Cardiac fibroblast (primary cell): ENCODE measurements at places on chromosomes 1 and 21.

DNA sequence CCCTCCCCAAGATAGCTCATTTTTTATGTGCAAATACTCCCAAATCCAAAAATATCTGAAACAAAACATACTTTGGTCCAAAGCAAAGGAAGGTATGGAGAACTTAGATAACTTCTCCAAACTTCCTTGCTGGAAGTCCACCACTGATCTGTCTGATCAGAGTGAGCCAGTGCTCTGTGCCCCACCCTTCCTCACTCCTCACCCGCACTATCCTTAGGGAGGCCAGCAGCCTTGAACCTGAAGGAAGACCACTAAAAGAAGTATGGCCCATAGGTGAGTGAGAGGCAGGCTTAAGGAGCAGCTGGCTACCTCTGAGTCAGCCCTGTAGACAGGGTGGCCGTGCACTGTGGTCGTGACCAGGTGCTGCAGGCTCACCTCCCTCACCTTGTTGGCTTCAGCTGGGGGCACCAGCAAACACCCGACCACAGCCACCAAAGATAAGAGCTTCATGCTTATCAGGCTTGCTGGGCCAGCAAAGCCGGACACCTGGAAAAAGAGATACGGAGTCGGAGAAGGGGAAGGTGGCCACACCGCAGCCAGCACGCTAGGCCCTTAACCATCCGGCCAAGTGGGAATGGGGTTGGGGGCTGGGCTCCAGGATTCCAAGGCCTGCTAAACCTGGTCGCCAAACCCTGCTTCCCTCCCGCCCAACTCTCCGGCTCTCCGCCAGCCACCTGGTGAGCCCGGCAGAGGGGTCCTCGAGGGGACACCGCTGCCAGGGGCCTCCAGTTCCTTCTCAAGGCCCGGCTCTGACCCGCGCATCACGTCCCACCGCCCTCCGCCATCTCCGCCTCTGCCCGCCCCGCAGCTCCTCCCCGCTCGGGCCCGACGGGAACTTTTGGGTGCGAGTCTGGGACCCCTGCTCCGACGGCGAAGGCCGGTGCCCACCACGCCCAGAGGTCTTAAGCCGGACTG, 543 bp downstream of the TMEM9 start:
- no peak for DNase-seq

- DNase-seq = peak; percentile 87
Observed at GRCh38 chr1:211551638-211552460, 27.1 kb downstream of the SLC30A1 start.

DNA sequence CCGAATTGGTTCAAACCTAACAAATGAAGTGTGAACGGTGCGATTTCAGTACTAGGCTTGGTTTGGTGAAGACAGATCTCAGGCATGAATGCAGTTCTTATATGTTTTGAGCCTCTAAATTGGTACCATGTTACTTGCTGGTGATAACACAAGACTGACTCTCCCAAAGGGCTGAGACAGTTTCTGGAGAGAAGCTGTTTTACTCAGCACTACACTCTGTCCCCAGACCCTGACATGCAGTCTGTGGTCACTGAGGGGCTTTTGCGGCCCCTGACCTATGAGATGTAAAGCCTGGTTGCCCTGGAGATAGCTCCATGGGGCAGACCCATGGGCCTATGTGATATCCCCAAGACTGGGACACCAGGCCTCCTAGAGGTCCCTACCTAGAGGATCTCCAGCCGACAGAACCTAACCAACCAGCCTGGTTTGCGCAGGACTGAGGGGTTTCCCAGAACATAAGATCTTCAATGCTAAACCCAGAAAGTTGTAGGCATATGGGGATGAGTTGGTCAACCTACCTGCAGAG, 19.4 kb upstream of the FOXE3 start:
- no peak for DNase-seq

- DNase-seq = no peak
Observed at GRCh38 chr1:227901239-227901905, 46.4 kb downstream of the WNT9A start.

- DNase-seq = no peak
Observed at GRCh38 chr1:214459895-214460294, 91.5 kb downstream of the PTPN14 start.

DNA sequence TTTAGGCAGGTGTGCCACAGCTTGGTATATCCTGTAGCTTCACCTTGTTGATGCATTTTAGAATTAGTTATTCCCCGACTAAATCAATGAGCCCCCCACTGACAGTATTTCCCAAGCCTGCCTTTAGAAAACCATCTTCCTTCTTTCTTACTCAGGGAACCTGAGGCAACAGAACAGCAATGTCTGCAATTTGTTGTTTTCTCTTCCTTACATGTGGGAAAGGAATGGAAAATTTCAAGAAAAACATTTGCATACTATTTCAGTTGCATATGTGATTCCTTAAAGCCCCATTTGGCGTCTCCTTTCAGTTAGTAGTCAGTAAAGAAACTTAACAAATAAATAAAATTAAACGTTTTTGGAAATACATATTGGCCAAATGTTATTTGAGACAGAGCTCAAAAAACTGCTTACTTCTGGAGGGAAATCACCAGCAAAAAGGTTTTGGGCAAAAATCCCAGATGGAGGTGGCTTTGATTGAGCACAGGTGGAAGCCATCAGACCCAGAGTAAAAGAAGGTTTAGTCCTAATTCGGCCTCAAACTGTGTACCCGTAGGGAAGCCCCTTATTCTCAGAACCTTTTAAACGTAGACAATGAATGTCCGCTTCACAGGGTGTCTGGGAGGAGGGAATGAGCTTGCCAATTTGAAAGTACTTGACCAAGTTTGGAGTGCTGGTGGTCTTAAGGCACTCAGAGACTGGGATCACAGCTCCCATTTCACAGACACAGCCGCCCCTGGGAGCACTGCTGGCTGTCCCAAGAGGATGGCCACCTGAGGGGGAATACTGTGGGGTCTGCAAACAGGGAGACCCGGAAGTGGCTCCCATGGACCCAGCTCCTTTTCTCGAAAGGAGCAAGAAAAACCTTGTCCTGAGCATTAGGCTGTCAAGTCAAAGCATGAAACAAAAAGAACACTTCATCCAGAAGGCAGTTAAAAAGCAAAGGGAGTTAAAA, 9.4 kb downstream of the LHX4 start:
- no peak for DNase-seq

DNA sequence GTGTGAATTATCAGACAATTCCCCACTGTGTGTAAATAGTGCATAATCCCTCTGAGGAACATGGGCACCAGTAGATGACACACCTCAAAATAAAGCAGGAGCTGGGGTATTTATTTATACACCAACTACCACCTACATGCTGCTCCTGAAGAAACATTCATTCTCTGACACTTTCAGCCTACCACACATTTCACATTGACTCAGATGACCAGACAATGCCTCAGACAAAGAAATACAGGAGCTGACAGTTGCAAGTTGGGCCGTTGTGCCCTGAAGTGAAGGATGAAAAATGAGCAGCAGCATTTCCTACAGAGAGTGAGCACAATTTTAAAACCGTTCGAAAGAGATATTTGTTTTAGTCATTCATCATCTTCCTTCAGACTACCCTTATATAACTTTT, 63.2 kb downstream of the RGS2 start:
- no peak for DNase-seq

DNA sequence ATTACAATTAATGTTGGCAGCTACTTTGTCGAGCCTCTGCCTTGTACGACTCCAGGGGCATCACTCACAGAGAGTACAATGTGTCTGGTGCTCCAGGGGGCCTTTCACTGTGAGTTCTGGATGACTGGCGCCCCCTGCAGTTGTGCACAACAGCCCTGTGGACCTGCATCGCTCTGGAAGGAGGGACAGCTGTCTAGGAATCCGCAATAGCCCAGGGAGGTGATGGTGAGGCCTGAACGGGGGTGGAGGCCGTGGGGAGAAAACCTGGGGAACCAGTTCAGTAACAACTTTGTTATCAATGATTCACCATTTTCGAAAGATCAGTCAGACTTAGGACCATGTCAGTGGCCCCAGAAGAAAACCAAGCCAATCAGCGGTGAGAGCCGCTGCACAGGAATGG, 189.1 kb downstream of the KAZN start:
- no peak for DNase-seq

DNA sequence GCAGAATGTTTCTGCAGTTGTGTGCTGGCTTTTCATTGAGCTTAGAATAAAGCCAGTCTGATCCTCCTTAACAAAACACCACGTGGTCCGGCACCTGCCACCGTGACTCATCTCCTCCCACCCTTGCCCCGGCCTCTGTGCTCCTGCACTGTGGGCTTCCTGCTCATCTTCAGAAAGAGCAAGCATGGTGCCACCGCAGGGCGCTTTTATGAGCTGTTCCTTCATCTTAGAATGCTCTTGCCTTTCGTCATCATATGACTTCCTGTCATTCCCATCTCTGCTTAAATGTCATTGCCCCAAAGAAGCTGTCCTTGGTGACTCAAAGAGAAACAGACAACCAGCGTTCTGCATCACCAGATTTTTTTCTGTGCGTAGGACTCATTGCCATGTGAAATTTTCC, 117.8 kb downstream of the HHAT start:
- DNase-seq = no peak

GRCh38 chr1:114339379-114339778, 171.6 kb downstream of the TRIM33 start:
- no peak for DNase-seq

GRCh38 chr1:226804907-226805759, 65.3 kb upstream of the PSEN2 start:
- DNase-seq = no peak

DNA sequence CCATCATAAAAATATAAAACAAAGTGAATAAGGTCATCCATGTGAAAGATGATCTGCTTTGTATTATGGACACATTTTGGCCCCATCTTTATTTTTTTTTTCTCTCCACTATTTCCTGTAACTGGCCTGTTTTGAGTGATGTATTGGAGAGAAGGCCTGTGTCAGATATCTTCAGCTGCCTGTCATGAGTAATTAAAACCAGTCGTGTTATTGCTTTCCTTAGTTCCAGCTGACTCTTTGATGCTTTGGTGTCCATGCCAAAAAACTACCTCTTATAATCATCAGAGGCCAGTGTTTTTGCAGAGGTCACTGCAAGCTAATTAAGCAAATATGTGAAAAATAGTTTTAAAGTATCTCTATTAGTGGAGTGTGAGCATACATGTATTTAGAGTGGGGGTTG, 29.7 kb downstream of the NTMT2 start:
- DNase-seq = no peak

DNA sequence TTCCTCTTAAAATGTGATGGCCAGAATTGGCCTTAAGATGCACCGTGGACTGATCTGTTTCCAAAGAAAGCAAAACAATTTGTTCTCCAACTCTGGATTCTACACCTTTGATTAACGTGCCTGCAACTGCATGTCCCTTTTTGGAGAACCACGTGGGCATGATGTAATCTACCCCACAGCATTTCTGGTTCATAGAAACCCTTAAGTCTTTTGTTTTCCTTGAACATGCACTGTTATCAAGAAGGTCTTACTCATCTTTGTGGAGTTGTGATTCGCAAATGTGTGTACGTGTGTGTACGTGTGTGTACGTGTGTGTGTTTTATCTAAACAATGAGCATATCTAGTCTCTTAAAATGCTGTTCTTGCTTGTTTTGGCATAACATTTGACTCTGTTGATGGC, 57.8 kb downstream of the LPAR3 start:
- DNase-seq = no peak

DNA sequence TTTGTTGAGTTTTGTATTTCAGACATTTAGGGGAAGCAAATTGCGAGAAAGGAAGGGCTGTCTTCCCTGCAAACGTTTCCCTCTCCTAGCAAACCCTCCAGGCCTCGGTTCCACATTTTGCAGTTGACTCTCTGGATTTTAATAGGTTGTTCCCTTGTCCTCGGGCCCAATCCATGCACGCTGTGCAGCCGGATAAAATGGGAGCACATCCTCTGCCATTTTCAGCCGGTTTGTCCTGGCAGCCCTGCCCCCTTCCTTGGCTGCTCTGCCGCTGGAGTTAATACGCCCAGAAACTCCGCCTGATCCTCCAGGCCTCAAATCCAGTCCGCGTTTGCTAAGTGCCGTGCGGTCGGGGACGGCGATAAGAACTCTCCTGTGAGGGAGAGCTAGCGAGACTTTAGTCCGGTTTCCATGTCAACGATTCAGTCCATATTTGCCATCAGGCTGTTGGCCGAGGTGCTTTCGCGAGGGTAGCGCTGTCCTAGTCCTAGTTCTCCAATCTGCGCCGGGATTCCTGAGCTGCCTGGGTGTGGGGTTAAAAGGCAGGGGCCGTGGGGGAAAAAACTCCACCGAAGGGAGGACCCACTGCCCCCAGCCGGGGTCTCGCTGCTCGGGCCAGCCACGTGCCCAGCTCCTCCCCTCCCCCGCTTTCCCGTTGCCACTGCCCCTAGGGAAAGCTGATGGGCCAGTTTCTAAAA, 2.9 kb upstream of the ARID1A start:
- peak; percentile 99 for DNase-seq

DNA sequence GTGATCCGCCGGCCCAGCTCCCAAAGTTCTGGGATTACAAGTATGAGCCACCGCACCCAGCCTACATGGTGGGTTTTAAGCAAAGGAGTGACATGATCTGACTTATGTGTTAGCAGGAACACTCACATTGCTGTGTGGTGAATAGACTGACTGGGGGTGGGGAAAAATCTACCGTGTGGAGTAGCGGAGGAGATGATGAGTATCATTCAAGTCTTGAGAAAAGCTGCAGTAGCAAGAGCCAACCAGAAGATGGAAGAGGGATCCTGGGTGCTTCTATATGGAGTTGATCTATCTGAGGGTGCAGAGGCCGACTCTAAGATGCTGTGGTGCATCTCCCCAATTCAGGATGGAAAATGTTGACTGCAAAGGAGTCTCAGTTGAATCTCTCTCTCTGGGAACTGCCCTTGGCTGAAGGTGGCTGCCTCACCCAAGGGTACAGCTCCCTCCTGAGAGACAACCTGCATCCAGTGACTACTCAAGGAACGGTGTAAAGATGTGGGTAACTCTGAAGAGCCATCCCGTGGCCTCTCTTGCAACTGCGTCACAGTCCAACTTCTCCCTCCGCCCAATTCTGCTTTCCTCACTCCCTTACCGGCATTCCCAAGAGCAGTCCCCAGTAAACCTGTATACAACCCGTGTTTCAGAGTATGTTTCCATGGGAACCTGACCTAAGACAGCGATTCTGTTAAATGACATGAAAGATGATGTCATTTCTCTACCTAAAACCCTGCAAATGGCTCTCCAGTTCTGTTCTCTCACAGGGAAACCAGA, 7.4 kb upstream of the B3GALNT2 start:
- DNase-seq = peak; percentile 11

DNA sequence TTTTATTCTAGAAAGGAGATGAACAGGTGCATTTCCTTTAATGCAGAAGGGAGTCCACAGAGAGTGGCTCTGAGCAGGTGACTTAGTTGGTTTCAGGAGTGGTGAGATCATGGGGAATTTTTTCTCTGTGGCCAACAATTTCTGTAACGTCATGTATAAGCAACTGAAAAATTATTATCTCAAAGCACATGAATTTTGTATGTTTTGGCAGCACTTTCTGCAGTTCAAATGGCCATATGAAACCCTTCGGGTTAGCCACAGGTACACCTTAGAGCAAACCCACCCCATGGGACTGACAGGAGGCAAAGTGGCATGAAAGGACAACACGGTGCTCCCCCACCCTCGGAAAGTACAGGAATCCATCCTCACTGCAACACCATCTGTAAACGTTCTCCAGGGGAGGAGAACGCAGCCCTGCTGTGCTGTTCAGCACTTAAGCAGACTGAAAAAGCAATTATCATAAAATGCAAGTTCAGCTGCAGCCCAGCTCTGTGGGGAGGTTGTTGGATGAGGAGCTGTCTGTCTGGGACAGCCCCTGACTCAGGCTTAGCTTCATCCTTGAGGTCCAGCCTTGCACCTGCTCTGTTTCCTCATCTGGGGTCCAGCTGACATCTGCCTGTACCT, 55.8 kb upstream of the CLDN14 start:
- no peak for DNase-seq

- DNase-seq = no peak
Observed at GRCh38 chr21:35416866-35417489, 367.9 kb upstream of the RUNX1 start.
